Cortex of kidney (tissue), 1 donor: ENCODE measurements at places on chromosomes 12 and 14.

- DNase-seq = no peak
These were observed 2.4 kb downstream of the SINHCAF start for GRCh38 chr12:31323391-31324115.

DNA sequence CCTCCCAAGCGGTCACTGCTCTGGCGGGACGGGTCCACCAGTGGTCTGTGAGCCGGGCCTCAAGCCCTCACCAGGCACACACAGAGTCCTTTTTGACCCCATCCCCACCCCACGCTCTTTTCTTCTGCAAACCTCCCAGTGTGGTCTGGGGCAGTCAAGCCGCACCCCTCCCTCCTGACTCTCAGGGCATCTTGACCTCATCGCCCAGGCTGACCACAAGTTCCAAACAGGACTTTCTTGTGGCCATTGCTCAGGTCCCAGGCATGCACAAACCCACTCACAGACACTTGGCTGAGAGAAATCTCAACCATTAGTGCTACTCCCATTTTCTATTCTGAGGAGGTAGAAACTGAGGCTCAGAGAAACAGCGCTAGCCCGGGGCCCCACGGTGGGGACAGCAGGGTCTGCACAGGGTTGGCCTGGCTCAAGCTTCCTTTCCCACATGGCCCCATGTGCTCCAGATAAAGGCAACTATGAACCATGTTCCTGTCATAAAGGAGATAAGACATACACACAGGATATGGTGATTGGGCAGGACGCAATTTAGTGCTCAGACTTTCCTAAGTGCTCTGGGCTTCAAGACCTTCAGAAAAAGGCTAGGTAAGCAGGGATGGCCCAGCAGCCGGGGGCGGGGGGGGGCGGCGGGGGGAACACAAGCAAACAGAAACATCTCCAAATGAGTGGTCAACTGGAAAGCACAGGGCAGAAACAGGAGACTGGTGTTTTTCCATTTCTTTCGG lies 69.6 kb downstream of the ITPK1 start:
- DNase-seq = no peak

DNA sequence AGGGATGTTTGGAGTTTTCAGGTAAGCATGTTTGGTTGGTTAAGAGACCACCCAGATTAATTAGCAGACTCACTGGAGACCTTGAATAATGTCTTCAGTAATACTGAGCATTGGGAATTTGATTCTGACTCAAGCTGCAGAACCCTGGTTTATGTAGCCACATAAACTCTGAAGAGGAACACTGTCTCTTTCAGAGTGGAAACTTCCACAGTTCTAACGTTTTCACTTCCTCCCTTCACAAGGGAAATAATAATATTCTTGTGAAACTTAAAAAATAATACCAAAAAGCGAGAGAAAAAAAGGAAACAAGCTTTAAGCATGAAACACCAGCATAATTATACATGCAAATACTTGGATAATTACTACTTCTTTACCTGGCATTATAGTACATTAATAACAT lies 40.0 kb upstream of the ST8SIA1 start:
- DNase-seq = no peak

DNA sequence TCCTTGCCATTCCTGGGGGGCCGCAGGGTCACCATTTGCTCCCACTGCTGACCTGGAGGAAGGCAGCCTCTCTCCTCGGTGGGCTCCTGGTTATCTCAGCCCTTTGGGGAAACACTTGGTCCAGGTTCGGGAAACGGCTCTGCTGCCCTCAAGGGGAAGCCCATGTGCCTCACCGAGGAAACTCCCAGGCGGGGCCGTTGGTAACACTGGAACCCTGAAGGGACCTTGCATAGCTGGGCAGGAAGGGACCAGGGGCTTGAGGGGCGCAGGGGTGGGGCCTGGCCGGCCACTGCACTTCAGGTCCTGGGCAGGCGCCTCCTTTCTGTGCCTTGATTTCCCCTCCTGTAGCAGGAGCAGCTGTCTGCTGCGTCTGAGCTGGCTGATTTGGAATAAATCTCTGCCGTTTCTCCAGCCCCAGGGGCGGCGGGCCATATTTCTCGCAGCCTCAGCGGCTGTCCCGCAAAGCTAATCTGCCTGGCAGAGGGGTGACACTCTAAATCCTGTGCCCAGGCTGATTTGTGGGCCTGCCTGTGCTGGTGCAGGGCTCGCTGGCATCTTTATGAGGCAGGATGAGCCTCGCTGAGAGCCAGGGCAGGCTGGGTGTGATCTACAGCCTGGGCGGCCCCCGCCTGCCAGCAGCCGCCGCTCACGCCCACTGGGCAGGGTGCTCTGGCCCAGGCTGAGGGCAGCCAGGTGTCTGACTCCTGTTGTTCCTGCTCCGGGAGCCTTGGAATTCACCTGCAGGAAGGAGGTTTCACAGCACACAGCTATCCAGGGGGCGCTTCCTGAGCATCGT lies 49.7 kb downstream of the KIF26A start:
- DNase-seq = no peak

GRCh38 chr14:76574416-76575095 lies 186.7 kb upstream of the VASH1 start:
- DNase-seq = no peak

DNA sequence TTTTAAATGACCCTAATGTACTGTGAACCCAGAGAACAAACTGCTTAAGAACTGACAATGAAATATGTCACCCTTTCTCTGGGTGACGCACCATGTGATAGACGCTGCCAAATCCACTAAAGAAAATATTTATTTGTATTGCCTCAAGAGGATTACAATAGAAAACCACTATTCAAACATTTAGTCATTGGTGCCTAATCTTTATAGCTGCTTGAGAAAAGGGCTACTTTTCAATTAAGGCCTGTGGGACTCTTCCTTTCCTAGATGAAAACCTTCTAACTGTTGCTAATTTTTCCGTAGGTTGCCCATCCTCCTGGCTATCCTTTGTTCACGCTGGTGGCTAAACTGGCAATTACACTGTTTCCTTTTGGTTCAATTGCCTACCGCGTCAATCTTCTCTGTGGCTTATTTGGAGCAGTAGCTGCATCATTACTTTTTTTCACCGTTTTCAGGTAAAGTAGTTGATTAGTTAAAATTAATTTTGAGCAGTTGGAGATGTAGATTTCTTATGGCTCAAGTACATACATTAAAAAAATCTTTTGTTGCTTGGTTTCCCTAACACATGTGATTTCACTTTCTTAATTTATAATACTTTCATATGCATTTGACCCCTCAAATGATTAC lies 6.0 kb downstream of the TMEM260 start:
- DNase-seq = no peak

GRCh38 chr14:50954811-50955372 lies 10.6 kb upstream of the PYGL start:
- DNase-seq = no peak

DNA sequence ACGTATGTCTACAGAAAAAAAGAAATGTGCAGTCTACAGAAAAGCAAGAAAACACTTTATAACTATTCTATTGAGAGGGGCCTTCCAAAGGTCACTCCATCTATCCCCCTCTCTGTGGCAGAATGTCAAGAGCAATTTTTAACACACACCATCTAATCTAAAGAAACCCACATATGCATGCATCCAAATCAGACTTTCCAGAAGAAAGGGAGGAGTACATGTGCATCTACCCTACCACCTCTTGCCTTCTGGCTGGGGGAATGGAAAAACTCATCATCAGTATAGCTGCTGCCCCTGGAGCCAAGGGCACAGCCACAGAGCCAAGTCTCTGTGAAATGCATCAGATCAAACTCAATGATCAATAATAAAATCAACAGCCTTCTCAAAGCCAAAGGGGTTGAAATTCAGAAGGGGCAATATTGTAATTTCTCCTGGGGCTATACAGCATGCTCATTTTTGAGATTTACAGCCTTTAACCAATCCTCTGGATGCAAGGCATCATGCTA lies 63.9 kb downstream of the ANO2 start:
- DNase-seq = no peak

DNA sequence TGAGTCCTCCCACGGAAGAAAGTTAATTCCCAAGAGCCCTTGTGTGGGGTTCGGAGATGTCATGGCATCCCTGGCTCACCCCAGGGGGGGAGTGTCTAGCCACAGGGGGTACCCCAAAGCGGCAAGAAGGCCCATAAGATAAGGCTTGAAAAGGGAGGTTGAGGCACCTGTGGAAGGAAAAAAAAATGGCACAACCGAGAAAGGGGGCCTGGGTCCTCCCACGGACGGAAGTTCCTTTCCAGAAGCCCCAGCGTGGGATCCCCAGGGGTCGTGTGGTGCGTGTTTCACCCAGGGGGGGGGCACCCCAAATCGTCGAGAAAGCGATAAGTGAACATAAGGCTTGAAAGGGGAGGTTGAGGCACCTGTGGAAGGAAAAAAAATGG lies 266.7 kb downstream of the ALG10 start:
- no peak for DNase-seq

GRCh38 chr12:110317911-110318310 lies 36.9 kb downstream of the ATP2A2 start:
- DNase-seq = no peak
